ENCODE measurements at places on chromosomes 7 and 10.

DNA sequence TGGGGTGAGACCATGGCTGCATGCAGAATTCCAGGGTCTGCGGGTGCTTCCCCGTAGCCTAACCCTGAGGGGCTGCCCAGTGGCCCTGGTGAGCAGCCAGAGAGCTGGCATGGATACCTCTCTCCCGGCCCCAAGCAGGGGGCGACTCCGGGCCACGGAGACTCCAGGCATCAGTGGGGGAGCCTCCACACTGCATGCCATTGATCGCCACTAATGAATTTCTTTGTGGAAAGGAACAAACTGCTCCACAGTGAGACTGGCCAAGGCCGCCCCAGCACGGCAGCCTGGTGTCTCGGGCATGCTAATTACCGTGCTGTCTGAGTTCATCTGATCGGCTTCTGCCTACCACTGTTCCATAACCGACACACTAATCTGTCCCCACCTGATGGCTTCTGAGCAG is 184.4 kb downstream of the GRID1 start:
- DNase-seq, result no peak

- no peak for DNase-seq
These were observed 23.0 kb upstream of the EGFR start for GRCh38 chr7:54995610-54996363.

DNA sequence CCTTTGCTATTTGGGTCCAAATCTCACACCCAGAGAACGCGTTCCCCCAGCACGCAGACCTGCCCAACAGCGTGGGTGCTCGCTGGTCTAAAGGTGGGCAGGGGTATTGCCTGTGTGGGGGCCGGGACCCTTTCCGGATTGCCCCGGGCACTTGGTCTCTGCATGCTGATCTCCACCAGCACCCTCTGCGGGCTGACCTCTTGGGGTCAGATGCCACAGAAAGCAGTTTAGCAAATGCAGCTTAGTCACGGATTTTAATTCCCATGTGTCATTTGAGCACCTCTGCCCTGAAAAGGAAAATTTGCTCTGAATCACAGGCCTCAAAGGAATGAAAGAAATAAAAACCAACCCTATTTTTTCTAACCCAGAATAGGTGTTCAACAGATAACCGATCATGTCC is 46.7 kb downstream of the PKD1L1 start:
- DNase-seq, result no peak

- DNase-seq, result no peak
These were observed 407.3 kb downstream of the RPS24 start for GRCh38 chr10:78441010-78441409.

GRCh38 chr10:72842164-72842563 is 51.4 kb upstream of the OIT3 start:
- no peak for DNase-seq

Measured in NCI-H1048 (cell line).